ENCODE measurements at places on chromosomes 2 and 18. TPM values are rescaled to one million over a fixed set of nuclear protein-coding genes. Genes with fewer than 3 reads are reported as not detected.

Gene C2orf15
- 4.9 TPM for polyA plus RNA-seq

Gene PSTPIP2
- polyA plus RNA-seq, result 19.7 TPM

Gene CIB4
- not detected for polyA plus RNA-seq

Gene SCN9A
- not detected for polyA plus RNA-seq

Gene ACMSD
- polyA plus RNA-seq, result not detected

Gene CCDC85A
- not detected for polyA plus RNA-seq

Gene TANC1
- not detected for polyA plus RNA-seq

Gene HAAO
- 0.21 TPM for polyA plus RNA-seq

Gene STAT4
- polyA plus RNA-seq, result 76.6 TPM

Gene EPG5
- 5.7 TPM for polyA plus RNA-seq

Gene TCF4
- polyA plus RNA-seq, result 2.2 TPM

Gene LRP2
- polyA plus RNA-seq, result not detected

Gene ICA1L
- 1.8 TPM for polyA plus RNA-seq

Gene SFTPB
- polyA plus RNA-seq, result not detected

Gene LYG1
- polyA plus RNA-seq, result not detected

Gene FTCDNL1
- 1.6 TPM for polyA plus RNA-seq

Gene C2orf78
- not detected for polyA plus RNA-seq

Gene RUFY4
- polyA plus RNA-seq, result 0.16 TPM

Gene FHL2
- polyA plus RNA-seq, result not detected

Gene RTP5
- polyA plus RNA-seq, result not detected

Gene CYP26B1
- not detected for polyA plus RNA-seq

Gene LCT
- not detected for polyA plus RNA-seq

Gene CHRND
- not detected for polyA plus RNA-seq

Gene RBBP8
- 1.9 TPM for polyA plus RNA-seq

Gene PGAP1
- polyA plus RNA-seq, result 0.43 TPM

Gene NAT8
- polyA plus RNA-seq, result not detected

Gene IL1F10
- polyA plus RNA-seq, result not detected

Gene LINC00305
- not detected for polyA plus RNA-seq

Gene LYPD6B
- not detected for polyA plus RNA-seq

Gene ZSWIM2
- not detected for polyA plus RNA-seq

All from CD4-positive, alpha-beta memory T cell (primary cell).